ENCODE measurements at places on chromosomes 6 and 20.

GRCh38 chr20:37727957-37728634, 34.3 kb downstream of the CTNNBL1 start:
- no peak for DNase-seq

DNA sequence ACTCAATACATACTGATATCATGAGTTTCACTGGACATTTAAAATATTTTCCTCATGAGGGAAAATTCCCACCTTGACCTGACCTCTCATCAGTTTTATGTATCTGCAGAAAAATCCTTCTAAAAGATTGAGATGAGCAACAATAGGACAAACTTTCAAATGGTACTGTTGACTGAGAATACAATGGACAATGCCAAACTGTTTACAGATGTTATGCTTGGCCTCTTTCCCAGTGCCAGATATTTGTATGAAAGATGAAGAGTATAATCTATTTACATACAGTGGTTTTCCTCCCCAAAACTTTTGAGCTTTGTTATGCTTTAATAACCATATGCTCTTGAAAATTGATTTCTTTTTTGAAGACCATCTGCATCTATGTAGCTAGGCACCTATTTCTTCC, 245.1 kb upstream of the RSPO3 start:
- DNase-seq = no peak

DNA sequence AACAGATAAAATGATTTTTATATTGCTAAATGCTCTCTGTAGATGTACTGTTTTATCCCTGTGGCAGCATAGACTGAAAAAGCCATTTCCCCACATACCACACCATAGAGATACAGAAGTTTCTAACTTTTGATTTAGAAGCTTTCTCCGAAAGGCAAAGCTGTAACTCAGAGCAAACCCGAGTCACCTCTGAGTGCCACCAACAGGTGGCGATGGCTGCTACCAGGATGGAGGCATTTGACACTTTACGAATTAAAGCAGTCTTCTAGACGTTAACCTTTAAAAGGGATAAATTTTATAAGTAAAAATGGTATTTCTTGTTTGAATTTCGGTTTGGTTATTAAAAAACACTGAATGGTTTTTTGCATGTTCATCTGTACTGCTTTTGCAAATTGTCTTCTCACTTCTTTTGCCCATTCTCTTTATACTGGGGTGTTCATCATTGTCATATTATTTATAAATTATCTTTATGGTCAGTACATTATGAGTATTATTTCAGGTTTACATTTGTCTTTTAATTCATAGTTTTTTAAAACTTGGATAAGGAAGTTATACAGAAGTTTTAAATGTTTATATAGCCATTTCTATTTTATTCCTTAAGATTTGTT, 201.0 kb upstream of the CEP162 start:
- peak; percentile 63 for DNase-seq

GRCh38 chr20:38748861-38749149, 545 bp downstream of the ACTR5 start:
- DNase-seq = no peak

- DNase-seq = no peak
Observed at GRCh38 chr6:154229786-154230185, 126.8 kb downstream of the IPCEF1 start.

DNA sequence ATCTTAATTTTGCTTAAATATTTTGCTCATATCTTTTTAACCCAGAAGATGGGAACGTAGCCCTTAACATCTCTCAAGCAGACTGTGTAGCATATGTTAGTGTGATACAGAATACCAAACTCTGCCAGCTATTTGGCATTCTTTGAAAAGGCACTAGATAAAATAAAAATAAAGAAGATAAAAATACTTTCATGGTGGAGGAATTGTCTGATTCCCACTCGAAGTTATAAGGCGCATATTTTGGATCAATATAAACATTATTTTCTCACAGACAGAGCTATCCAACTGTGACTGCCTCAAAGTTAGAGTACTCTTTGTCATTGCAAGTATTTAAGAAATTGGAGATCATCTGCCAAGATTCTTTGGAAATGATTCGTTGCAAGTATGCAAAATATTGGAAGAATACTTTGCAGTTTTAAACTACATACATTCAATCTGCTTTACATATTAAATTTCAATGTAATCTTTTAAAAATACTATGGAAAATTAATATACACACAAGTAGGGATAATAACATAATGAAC, 10.8 kb upstream of the EEF1E1 start:
- DNase-seq = peak; percentile 48

DNA sequence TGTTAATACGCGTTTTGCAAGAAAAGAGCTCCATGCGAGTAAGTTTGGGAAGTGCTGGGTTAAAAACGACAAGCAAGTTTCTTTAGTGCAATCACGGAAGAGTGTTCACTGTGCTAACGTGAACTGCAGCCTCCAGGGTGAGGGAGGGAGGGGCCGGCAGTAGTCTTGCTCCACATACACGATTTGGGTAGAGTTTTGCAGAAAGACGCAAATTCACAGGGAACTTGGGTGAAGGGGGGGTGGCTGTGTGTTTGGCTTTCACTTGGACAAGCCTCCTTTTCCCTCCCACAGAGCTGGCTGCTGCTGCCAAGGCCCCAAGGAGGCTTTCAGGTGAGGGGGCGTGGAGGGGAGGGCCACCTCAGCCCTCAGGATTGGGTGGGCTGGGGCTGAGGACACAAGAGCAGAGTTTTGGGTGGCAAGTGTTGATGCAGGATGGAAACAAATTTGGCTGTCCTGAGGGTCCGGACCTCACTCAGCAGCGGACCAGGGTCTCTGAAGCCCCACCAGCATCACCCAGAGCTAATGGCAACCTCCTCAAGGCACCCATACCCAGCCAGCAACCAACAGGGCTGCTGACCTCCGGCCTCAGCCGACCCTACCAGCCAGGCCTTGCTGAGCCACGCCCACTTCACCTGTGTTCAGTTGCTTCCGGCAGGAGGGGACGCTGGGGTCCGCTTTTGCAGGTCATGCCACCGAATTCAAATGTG, 204.5 kb downstream of the ERMARD start:
- DNase-seq = no peak

DNA sequence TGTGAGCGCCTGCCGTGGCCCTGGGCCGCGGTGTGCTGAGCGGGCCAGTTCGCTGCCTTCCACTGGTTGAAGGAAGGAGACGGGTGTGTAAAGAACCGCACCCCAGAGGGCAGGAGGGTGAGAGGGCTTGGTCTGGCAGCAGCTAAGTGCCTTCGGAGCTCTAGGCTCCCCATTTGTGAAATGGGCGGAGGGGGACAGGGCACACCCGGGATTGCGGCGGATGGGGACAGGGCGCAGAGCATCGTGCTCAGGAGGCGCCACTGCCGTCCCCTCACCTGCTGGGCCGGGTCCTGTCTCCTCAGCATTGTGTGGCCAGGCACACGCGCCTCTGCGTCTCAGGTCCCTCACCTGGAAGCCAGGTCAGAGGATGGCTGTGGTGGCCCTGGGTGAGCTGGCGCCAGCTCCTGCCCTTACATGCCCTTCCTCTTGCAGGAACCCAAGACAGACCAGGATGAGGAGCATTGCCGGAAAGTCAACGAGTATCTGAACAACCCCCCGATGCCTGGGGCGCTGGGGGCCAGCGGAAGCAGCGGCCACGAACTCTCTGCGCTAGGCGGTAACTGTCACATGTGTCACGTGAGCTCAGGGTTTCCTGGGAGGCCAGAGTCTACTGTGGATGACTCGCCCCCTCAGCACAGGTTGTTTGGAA, 3.1 kb downstream of the ADRM1 start:
- DNase-seq = no peak

GRCh38 chr6:30722280-30723112, 2.3 kb downstream of the TUBB start:
- peak; percentile 77 for DNase-seq

DNA sequence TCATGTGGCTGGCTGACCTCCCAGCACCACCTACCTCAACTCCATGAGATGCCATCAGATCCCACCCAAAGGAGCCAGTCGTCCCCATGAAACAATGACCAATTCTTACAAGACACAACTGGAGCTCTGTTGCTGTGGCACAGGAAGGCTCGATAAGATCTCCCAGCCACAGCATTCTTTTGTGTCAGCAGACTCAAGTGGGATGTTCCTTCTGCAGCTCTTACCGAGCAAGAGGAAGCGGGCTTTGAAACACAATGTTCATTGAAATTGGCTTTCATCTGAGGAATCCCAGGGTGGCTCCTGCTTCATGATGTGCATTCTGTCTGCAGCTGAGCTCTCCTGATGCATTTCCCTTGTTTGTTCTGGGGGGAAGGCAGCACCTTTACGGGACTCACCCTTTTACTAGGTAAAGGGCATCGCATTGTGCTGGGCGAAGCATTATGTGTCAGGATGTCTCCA, 222.0 kb upstream of the SGK1 start:
- peak; percentile 30 for DNase-seq

- peak; percentile 36 for DNase-seq
Observed at GRCh38 chr6:72288592-72288991, 333.3 kb upstream of the KCNQ5 start.

DNA sequence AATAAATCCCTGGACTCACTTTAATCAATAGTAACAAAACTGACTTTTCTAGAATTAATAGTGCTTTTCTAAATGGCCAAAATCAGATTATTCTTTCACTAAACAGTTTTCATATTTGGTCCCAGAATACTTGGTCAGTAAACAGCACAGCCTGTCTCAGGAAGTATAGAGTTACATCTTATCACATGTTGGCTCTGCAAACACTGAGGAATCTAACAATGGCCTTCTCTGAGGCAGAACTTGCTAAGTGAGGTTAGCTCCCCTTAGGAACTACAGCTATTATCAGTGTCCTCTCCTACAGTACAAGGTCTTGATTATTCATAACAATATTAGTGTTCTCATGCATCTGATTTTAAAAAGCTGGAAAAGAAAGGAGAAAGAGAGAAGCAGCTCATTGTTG, 1622.8 kb downstream of the HACE1 start:
- no peak for DNase-seq
